ENCODE measurements at places on chromosomes 5 and 9.

DNA sequence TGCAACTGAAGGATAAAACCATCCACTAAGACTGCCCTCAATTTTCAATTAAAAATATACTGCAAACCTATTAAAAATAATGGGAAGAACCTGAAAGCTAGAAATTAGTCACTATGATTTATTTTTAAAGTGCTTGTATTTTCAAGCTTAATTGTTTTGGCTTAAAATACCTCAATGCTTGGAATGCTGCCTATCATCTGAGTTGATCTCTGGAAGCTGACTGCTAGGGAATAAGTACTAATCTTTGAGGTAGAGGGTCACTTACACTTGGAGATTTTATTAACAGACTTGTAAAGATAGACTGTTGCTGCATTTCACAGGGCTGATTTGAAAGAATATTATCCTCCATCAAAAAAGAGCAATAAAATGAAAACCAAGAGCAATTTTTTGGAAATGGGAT is 6.2 kb downstream of the PCSK1 start:
- DNase-seq, result no peak

DNA sequence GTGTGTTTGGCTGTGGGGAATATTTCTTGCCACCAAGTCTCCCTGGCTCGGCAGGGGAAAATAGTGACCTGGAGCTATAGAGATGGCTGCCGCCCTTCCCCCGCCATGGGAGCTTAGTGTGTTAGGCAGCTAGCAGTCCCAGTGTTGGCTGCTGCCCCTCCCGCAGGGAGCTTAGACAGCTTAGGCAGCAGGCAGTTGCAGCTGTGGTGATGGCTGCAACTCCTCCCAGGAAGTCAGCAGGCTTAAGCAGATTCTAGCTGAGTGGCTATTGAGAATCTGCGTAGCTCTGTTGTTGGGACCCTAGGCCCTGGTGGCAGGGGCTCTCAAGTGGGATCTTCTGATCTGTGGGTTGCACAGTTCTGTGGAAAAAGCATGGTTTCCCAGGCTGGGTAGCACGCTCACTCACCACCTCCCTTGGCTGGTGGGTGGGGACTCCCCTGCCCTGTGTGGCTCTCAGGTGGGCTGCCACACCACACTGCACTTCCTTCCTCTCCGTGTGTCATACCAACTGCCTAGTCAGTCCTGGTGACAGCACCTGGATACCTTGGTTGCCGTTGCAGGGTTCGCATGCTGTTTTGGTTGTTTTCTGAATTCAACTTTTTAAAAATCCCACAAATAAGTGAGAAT is 9.3 kb downstream of the OR1N2 start:
- DNase-seq, result peak; percentile 40

- DNase-seq, result no peak
Observed at GRCh38 chr5:154861946-154862345, 3.5 kb downstream of the CNOT8 start.

DNA sequence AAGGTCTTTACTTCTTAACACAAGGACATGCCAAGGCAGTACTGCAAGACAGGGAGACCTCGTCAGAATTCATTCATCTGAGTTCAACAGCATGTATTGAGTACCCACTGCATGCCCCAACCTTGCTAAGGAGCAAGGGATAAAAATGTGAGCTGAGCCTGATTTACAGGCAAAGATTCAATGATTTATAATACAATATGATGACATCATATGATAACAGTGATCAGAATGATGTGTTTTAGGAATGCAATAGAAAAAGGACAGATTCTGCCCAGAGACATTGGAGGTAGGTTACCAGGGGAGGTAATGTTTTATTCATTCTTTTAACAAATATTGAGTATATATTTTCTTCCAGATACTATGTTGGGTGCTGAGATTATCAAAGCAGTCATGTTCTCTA is 406.6 kb downstream of the ARHGEF28 start:
- no peak for DNase-seq
